NCI-H226 (cell line): ENCODE measurements at places on chromosomes 12 and 14.

DNA sequence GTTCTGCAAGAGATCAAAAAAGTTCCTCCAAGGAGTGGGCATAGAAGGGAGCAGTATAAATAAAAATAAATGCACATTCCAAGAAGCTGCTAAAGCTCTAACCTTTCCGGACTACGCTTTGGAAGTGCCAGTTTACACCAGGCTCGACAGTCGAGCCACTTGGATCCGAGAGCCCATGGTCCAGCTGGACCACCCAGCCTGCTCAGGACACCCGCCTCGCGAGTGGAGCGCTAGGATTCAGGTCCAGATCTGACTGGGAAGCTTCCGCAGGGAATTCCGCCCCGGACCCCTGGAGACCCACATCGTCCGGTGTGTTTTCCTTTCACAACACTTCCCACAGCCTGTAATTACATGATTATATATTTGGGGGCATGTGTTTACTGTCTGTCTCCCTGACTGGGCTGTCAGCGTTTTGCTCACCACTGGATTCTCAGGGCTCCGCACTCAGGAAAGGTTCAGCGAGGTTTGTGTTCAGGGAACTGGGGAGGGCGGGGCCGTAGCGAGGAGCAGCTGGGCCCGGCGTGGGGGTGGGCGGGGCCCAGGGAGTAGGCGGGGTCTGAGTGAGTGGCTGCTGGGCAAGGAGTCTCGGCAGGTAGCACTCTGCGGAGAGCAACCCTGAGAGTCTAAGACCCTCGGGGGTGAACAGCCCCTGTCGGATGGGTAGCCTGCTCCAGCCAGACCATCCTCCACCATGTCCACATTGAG lies 52.3 kb upstream of the TMEM263 start:
- peak; percentile 33 for DNase-seq

GRCh38 chr12:113298861-113299545 lies 35.9 kb downstream of the SLC8B1 start:
- DNase-seq = no peak

DNA sequence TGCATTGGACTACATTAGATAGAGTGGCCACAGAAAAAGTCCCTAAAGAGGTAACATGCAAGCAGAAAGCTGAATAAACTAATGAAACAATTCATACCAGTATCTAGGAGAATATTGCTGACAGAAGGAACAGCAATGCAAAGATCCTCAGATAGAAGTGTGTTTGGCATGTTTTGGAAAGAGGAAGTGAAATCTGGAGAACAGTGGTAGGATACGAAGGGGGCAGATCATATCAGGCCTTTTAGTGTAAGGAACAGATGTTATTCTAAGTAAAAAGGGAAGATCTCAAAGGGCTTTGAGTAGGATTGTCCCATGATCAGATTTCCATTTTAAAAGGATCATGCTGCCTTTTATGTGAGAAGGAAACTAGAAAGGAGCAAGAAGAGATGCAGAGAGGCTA lies 342.9 kb downstream of the PAWR start:
- no peak for DNase-seq

GRCh38 chr12:80412343-80412953 lies 31.6 kb upstream of the PTPRQ start:
- DNase-seq = peak; percentile 23

- no peak for DNase-seq
These were observed 27.6 kb upstream of the KCNMB4 start for GRCh38 chr12:70338531-70338930.

DNA sequence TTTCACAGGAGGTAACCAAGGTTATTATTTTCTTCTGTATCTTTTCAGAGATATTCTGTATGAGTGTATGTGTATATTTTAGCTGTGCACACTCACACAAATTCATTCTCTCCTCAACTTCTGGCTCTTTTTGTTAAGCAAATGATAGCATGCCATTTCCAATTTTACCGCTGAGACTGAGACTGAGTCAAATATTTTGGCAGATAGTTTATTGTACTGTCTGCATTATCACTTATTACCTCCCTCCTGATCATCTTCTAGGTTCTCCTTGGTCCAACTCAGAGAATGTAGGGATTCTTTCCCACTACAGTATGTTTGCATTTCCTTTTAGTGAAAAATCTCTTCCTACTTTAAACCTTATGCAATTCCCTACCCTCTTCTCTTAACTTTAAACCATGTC lies 33.3 kb downstream of the DACT1 start:
- no peak for DNase-seq

- peak; percentile 20 for DNase-seq
These were observed 119.9 kb upstream of the OVCH1 start for GRCh38 chr12:29617407-29617803.
